T-helper 17 cell (primary cell): ENCODE measurements at places on chromosomes 1 and 21. TPM values are rescaled to one million over a fixed set of nuclear protein-coding genes. Genes with fewer than 3 reads are reported as not detected.

The RLF gene
- 30.7 TPM for total RNA-seq

The MRPL55 gene
- total RNA-seq = 59.9 TPM

The PROK1 gene
- not detected for total RNA-seq

The PLA2G4A gene
- 0.35 TPM for total RNA-seq

The PCP4 gene
- total RNA-seq = not detected

The AKR7A3 gene
- total RNA-seq = 1.4 TPM

The RHD gene
- 5.0 TPM for total RNA-seq

The FAM110D gene
- total RNA-seq = not detected

The NIPAL3 gene
- total RNA-seq = 41.7 TPM

The ARV1 gene
- 6.7 TPM for total RNA-seq

The OR2T35 gene
- total RNA-seq = not detected

The CFAP126 gene
- total RNA-seq = not detected

The TNFRSF8 gene
- 0.20 TPM for total RNA-seq

The SNX27 gene
- 22.8 TPM for total RNA-seq

The SLC35A3 gene
- total RNA-seq = 26.7 TPM

The C1orf185 gene
- not detected for total RNA-seq

The CA6 gene
- 1.6 TPM for total RNA-seq

The PLEKHA6 gene
- total RNA-seq = 0.47 TPM

The FAAH gene
- total RNA-seq = 6.5 TPM

The ALX3 gene
- total RNA-seq = not detected

The KRTAP19-1 gene
- total RNA-seq = not detected

The ANGPTL3 gene
- not detected for total RNA-seq

The LCE3D gene
- not detected for total RNA-seq

The TDRD5 gene
- total RNA-seq = not detected

The RXRG gene
- total RNA-seq = not detected

The NBPF20 gene
- total RNA-seq = 3.6 TPM

The INKA2 gene
- 9.0 TPM for total RNA-seq

The IFI16 gene
- 82.8 TPM for total RNA-seq

The CDCP2 gene
- not detected for total RNA-seq

The LIN28A gene
- total RNA-seq = not detected

The FOXO6 gene
- 0.86 TPM for total RNA-seq

The PRDM2 gene
- 181 TPM for total RNA-seq

The ZNF593OS gene
- not detected for total RNA-seq

The PTAFR gene
- total RNA-seq = 2.9 TPM

The RORC gene
- 42.5 TPM for total RNA-seq

The VWA5B1 gene
- total RNA-seq = 0.13 TPM

The NCF2 gene
- total RNA-seq = 2.7 TPM

The SFN gene
- total RNA-seq = 1.3 TPM

The KRTAP12-2 gene
- not detected for total RNA-seq

The MAN1C1 gene
- 27.3 TPM for total RNA-seq

The TBX15 gene
- total RNA-seq = not detected

The GJB3 gene
- total RNA-seq = not detected

The S100A7A gene
- not detected for total RNA-seq

The HCRTR1 gene
- total RNA-seq = not detected

The UBE4B gene
- total RNA-seq = 34.3 TPM

The OXCT2 gene
- not detected for total RNA-seq

The TMIGD3 gene
- total RNA-seq = not detected

The UBASH3A gene
- 50.3 TPM for total RNA-seq

The TUT4 gene
- 125 TPM for total RNA-seq
